NCI-H1105 treated with DMSO at 0.1 percent for 48 hours (cell line): ENCODE measurements at places on chromosomes 1 and 21.

DNA sequence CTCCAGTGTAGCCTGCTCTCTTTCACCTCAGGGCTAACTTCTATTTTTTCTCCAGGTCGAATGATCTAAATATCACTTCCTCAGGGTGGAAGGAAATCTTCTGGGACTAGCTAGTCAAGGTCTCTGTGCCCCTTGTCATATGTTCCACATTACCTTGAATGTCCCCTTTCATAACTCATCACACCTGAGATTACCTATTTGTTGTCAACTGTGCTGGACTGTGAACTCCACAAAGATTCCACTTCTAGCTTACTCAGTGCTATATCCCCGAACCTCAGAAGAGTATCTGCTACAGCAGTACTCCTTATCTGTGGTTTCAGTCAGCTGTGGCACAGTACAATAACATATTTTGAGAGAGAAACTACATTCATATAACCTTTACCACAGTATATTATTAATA is 14.6 kb upstream of the SYNJ1 start:
- no peak for DNase-seq

DNA sequence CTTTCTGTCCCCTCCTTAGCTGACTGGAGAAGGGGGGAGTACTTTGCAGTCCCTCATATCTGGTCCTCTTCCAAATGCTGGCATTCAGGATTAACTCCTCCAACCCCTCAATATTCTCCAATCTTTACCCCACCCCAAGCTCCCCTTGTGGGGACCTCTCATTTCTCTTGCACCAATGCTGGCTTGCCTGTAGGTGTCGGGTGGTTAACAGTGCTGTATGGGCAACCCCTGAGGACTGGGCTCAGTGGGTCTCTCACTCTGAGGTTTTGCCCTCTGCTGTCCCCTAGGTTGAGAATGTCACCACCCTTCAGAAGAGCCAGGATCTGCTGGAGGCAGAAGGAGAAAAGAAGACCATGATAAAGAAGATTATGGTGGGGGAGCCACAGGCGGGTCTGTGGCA is 27.0 kb downstream of the MROH7 start:
- DNase-seq: no peak

DNA sequence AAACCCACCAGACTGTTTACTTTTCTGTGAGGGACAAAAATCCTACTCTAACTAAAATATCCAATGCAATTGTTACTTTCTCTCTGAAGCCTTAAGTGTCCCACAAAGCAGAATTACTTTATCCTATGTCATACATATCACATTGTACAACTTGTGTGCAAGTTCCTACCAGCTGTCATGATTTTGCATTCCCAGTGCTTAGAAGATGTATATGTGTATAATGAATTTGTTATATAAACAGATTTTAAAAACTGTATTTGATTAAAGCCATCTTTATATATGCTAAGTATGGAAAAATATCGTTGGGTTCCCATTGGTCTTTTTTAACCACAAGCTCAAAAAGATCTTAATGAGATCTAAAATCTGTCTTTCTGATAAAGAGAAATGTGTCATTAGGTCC is 57.0 kb downstream of the DPH5 start:
- DNase-seq: no peak

DNA sequence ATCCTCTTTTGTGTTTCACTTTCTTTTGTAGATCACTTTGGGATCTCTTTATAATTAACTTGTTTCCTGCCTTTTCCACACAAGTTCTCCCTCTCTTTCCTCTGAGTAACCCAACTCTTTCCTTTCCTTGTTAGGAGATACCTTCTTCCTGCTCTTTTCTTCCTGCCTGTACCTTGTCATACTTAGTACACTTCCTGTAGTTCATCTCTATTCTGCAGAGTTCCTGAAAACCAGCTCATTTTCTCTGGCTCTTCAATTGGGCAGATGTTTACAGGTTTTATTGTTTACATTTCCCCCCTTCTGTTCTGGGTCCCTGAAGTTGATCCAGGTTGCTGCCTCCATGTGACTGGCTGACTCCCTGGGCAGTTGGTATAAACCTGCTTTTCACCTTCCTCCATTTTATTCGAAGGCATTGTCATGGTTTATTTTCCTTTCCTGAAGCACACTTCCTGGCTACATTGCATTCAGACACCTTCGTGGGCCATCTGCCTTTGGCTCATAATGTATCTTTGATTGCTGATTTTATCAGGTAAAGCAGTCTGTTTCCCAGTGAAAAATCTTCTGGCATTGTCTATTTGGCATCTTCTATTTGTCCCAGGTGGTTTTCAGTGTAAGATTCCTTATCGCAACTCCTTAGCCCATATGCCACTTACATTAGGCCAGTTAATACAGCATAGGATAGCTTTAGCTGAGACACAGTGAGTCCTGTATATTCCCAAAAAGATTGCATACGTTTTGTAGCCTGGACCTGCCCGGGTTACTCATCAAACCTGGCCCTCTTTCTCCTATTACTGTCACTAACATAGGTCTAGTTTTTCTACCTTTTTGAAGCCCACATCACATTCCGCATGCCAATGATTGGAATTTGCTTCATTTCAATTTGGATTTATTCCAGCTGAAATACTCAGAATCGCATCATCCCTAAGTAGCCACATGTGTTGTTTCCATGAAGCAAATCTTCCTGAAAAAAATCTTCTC is 15.4 kb downstream of the CTH start:
- no peak for DNase-seq

DNA sequence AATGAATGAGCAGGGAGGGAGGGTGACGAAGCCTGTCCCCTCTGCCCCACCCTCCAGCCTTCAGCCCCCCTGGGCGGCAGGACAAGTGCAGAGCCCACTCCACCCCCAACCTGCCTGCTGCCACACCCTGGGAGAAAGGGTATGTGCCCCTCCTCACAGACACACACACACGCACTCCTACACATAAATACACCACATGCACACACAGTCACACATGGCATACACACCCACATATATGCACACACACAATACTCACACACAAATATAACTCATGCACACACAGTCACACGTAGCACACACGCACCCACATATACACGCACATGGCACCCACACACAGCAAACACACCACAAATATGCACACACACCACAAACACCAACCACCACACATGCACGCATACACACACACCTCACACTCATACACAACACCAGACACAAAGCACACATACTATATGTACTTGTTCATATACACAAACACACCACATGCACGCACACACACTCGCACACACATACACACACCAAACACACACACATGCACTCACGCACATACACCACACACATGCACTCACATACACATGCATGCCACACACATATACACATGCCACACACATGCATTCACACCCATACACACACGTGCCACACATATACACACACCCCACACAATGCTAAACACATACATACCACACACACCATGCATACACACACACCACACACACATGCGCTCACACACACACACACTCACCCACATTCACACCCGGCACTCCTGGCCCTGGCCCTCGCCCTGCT is 16.4 kb downstream of the ITGB2 start:
- no peak for DNase-seq

DNA sequence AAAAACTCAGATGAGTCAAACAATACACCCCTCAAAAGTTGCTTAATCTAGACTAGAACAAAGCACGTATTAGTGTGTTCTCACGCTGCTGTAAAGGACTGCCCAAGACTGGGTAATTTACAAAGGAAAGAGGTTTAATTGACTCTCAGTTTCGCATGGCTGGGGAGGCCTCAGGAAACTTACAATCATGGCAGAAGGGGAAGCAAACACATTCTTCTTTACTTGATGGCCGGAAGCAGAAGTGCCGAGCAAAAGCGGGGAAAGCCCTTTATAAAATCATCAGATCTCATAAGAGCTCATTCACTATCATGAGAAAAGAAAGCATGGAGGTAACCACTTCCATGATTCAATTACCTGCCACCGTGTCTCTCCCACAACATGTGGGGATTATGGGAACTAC is 10.1 kb downstream of the JAM2 start:
- DNase-seq: no peak

GRCh38 chr1:79588719-79589118 is 582.2 kb upstream of the ADGRL4 start:
- no peak for DNase-seq

- DNase-seq: no peak
Observed at GRCh38 chr1:102595106-102595505, 513.2 kb downstream of the COL11A1 start.

GRCh38 chr1:114390960-114391359 is 120.0 kb downstream of the TRIM33 start:
- DNase-seq: no peak

DNA sequence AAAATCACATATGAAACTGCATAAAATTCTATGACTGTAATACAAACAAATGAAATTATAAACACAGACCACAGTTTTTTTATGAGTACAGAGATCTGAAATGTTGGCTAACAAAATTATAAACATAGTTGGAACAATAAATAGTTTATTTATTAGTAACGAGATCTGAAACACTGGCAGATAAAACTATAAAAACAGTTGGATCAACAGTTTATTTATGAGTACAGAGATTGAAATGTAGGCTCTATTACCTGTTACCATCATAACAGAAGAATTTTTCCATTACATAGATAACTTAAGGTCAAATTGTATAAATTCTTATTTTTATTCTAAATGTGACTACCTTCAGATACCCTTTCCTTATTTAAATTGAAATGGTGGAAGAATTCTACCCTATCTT is 14.5 kb downstream of the EYA3 start:
- no peak for DNase-seq

DNA sequence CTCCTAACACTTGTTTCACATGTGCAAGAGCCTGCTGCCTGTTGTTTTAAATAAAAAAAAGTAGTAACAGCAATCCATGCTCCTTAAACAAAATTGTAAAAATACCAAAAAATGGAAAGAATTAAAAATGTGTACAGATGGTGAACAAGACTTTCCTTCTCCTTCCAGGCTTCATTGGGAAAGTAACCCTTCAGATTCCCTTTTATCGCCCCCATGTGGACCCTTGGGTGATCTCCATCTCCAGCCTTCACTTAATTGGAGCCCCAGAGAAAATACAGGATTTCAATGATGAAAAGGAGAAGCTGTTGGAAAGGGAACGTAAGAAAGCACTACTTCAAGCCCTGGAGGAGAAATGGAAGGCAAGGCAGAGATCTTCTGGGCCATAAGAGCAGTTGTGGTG is 14.2 kb downstream of the VPS13D start:
- peak; percentile 1 for DNase-seq

- DNase-seq: no peak
Observed at GRCh38 chr1:245888809-245889208, 618.3 kb downstream of the SMYD3 start.

- peak; percentile 40 for DNase-seq
Observed at GRCh38 chr1:91511386-91511785, 10.7 kb downstream of the CDC7 start.

DNA sequence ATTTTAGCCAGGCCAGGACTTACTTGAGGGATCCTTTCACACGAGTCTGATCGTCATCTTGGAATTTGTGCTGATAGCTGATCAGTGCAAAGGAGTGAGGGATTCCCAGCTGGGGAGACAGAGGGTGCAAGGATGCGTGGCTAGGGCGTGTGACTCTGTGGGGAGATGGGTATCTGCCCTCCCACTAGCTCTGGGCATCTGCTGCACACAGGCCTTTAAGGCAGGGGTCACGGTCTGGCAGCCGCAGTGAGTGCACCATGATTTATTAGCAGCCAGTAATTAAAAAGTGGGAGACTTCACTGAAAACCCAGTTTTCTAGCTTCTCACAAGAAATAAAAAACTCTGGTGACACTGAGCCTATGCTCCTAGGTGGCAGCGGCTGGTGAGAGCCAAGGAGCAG is 20.4 kb downstream of the THAP3 start:
- no peak for DNase-seq

DNA sequence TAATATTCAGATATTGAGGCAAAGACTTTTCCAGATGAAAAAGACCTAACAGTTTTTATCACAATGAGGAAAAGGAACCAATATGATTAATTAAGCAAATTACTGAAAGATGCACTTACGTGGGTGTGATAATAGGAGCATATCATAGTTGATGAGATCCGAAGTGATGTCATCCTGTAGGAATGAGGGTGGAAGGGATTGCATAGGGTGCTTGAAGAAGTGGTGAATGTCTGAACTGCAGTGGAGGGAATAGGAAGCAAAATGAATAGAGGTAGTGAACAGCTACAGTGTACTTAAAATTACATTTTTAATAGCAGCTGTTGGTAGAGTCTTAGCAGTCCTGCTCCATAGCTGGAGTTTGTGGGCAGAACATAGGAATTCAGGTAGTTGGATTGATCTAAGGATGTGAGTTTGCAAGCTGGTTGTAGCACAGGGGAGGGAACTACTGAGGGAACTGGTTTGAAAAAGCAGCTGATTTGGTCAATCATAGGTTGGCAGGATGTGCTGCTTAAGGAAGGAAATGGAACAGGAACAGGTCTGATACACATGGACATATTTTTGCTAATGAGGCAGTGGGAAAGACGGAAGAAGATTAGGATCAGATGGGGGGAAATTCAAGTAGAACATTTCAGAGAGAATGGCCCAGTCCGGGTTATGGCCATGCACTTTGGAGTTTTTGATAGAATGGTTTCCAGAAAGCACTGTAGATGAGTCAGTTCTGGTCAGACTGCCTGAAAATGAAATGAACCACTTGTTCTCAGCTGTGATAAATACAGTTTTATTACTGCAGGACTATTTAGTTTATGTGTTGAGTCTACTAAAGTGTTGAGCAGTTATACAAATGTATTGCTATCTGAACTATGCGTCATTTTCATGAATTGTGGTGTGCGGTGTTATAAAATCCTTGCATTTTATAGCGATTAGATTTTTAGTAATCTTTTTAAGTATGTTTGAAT is 155.8 kb downstream of the RYR2 start:
- DNase-seq: no peak

DNA sequence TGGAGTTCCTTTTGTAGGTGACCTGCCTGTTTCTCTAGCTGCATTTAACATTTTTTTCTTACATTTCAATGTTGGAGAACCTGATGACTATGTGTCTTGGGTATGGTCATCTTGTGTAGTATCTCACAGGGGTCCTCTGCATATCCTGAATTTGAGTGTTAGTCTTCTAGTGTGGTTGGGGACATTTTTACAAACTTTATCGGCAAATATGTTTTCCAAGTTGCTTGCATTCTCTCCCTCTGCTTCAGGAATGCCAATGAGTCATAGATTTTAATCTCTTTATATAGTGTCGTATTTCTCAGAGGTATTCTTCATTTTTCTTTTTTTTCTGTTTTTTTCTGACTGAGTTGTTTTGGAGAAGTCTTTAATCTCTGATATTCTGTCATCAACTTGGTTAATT is 684.0 kb downstream of the NCAM2 start:
- DNase-seq: no peak

DNA sequence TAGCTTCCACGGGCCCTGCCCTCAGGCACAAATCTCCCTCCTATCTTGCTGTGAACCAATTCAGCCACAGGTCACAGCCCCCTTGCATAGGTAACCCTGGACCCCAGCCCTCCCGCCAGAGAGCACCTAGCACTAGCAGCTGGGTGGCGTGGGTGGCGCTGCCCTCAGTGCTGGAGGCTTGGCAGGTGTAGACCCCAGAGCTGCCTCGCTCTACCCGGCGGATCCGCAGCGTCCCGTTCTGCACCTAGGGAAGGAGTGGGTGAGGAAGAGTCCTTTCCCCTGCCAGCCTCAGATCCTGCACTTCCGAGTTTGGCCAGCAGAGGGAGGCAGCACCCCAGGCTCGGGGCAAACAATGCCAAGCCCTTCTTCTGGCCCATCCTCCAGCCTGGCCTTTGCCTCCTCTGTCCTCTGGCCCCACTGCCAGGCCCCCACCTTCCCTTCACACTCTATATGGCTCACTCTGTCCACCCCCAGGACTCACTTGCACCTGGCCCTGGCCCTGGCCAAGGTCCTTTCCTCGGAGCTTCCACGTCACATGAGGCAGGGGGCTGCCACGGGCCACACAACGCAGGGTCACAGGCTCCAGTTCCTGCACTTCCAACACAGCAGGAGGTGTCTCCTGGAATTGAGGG is 9.0 kb downstream of the IGSF9 start:
- peak; percentile 24 for DNase-seq

- no peak for DNase-seq
Observed at GRCh38 chr1:145849356-145850160, 4.1 kb downstream of the NUDT17 start.
